ENCODE measurements at places on chromosomes 3 and 15. TPM values are rescaled to one million over a fixed set of nuclear protein-coding genes. Genes with fewer than 3 reads are reported as not detected.

DNA sequence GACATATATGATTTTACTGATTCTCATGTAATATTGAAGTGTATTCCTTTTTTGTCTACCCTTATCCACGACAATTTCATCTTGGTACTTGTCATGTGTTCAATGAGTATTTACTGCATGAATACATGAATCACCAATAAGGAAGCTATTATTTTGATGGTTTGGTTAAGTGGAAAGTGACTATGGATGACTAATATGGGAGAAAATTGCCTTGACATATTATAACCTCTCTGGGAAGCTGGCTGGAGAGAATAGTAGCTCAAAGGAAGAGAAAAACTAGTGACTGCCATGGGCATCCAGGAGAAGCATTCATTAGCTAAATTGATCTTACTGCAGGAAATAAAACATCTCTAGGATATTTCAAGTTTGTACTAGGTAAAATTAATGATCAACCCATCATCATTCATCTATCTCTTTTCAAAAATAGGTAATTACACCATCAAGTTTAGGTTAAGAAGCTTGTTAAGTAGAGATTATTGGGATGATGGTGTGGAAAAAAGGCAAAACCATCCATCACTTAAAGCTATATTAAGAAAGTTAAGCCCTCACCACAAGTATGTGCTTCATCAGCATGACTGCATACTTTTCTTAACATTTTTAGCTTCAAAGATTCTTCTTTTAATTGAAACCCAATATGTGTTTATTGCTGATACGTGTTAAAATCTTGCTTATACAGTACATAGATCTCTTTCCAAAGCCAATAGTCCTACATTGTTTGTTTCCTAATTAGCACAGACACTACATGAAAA is 455.2 kb upstream of the ARPP21 start:
- no peak for DNase-seq

DNA sequence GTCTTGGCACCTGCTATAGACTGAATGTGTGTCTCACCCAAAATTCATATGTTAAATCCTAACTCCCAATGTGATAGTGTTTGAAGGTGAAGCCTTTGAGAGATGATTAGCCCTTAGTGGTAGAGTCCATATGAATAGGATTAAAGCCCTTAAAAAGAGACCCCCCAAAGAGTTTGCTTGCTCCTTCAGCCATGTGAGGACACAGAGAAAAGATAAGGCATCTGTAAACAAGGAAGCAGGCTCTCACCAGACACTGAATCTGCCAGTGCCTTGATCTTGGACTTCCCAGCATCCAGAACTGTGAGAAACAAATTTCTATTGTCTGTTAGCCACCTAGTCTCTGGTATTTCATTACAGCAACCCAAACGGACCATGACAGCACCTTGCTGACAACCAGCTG is 16.6 kb downstream of the KPNA1 start:
- DNase-seq = no peak

GRCh38 chr3:24185738-24186384 is 240.8 kb downstream of the NR1D2 start:
- no peak for DNase-seq

DNA sequence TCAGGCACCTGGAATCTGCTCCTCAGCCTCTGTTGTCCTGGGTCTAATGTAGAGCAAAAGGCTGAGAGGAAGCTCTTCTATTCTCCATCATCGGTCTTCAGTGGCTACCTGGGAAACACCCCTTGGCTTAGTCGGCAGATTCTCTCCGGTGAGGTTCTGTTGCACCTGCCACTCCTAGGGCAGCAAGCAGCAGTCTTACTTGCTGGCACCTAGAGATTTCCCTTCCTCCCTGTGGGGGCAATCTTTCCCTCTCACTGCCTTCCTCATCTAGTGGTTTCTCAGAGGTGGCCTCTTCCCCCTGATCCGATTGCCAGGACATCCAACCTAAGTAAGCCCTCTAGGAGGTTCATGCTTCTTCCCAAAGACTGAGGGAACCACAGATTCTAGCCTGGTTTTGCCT is 60.8 kb downstream of the PLS1 start:
- DNase-seq = no peak

- no peak for DNase-seq
Measured at GRCh38 chr15:31483053-31483985, 156.7 kb downstream of the KLF13 start.

DNA sequence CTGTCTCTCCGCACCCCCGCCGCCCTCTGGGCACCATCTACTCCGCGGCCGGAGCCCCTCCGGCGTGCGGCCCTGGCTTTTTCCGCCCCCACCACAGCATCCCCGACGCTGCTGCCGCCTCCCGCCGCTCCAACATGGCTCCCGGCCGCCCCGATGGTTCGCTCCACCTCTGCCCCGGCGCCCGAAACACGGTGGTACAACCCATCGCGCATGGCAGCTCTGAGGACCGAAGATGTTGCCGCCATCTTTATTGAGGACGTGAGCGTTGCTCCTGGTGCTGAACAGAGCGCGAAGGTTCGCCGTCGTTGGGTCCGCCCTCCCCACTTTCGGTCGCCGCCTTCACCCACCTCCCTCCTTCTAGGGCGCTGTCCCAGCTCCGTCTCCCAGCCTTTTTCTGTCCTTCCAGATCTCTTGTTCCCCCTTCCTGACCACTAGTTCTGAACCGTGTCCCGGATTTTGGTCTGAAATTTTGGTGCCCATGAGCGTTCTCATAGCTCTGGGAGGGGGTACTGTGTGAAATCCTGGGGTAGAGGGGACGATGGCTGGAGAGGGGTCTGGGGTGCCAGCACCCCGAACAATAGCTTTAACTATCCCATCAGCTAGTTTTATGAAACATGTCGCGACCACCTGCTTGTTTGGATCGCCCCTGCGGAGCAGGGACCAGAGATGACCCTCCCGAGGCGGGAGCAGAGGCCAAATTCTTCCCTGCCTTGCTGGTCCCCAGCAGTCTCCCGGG is at the start of gene CELSR3:
Gene CELSR3, minus strand, starts transcription at position 134 of the 736 bp plus-strand sequence. CDS start 252 bp downstream, outside the sequence.
- no peak for DNase-seq

DNA sequence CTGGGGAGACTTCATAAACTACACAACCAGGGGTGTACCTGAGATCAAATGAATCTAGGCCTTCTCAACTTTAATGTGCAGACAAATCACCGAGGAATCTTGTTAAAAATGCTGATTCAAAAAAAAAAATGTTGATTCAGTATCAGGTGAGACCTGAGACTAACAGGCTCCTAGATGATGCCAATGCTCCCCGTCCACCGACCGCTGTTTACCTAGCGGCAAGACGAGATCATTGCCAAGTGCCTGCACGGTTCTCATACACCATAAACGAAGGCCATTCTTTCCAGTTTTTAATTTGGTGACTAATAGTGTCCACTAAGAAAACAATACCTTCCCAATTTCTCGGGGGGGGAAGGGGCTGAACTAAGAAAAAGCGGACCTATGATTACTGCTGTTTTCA is 2.5 kb upstream of the FSIP1 start:
- no peak for DNase-seq

- no peak for DNase-seq
Measured at GRCh38 chr3:178672275-178672674, 136.0 kb downstream of the KCNMB2 start.

DNA sequence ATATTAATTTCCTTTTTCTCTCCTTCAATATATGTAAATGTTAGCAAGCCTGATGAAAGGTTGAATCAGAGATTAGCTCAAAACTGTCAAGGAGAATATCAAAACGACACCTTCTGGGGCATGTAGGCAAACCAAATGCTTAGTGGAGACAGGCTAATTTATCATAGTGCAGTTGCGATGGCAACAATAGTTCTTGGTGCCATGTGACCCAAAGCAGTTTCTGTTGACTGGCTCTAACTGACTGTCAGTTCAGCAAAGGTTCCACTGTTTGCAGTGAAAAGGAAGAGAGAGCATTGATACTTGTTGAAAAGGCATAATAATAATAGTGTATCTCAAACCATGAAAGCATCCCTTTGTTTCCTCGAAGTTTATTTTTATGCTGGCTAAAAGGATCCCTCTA is 513.9 kb downstream of the NLGN1 start:
- no peak for DNase-seq

GRCh38 chr3:63976161-63976871 is 47.0 kb downstream of the PSMD6 start:
- no peak for DNase-seq

- no peak for DNase-seq
Measured at GRCh38 chr3:151604891-151605290, 128.8 kb upstream of the AADACL2 start.

GRCh38 chr15:31847961-31848360 is 182.4 kb upstream of the CHRNA7 start:
- DNase-seq = no peak

- DNase-seq = no peak
Measured at GRCh38 chr15:58145606-58146005, 7.4 kb downstream of the AQP9 start.

- no peak for DNase-seq
Measured at GRCh38 chr3:139312959-139313358, 30.9 kb upstream of the MRPS22 start.

DNA sequence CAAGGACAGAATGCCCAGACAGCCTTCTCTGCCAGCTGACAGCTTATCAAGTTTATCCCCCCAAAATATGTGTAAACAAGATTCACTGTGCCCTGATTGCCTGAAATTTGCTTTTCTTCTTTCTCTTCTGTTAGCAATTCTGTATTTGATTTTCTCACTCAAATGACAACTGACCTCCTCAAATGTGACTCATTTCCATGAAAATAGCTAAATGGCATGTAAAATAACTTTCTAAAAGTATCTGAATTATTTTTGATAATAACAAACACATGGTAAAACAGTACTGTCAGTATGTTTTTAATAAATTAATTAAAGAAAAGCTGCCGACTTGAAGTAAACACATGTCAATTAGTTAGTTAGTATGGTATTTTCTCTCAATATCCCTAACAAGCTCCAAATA is 202.3 kb upstream of the STAC start:
- DNase-seq = no peak

- DNase-seq = peak; percentile 90
Measured at GRCh38 chr15:63501256-63502089, 2.9 kb upstream of the USP3 start.

- DNase-seq = no peak
Measured at GRCh38 chr15:64515196-64515595, 54.8 kb downstream of the ZNF609 start.

- no peak for DNase-seq
Measured at GRCh38 chr3:150365132-150365604, 42.9 kb upstream of the TSC22D2 start.

GRCh38 chr15:71627604-71628003 is 182.8 kb upstream of the NR2E3 start:
- no peak for DNase-seq

GRCh38 chr3:77414881-77415280 is 375.0 kb downstream of the ROBO2 start:
- no peak for DNase-seq

- no peak for DNase-seq
Measured at GRCh38 chr15:99504071-99504822, 61.5 kb upstream of the MEF2A start.

DNA sequence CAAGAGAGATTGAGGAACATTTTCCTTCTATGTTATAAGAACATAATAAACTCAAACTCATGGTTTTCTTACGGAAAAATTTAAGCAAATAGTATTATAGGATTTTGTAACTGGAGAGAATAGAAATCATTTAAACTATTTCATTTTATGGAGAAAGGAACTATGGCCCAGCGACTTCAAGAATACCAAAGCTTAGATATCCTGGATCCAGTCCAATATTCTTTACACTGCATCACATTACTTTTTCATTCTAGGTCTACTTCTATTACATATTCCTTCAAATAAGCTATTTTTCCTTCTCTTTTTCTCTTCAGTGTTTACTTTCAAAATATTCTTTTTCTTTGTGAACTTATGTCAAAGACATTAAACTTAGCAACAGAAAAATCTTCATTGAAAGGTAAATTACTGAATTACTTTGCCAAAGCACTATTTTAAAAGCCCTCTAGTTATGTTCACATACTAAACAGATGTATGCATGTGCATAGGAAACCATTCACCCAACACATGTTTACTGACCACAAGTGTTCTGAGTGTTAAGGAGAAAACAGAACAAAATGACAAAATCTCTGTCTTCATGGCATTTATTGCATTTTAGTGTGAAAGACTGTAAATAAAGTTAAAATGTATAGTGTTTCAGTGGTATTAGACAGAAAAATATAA is 20.4 kb downstream of the KPNA4 start:
- no peak for DNase-seq

- DNase-seq = no peak
Measured at GRCh38 chr15:41161336-41161735, 45.3 kb upstream of the INO80 start.

DNA sequence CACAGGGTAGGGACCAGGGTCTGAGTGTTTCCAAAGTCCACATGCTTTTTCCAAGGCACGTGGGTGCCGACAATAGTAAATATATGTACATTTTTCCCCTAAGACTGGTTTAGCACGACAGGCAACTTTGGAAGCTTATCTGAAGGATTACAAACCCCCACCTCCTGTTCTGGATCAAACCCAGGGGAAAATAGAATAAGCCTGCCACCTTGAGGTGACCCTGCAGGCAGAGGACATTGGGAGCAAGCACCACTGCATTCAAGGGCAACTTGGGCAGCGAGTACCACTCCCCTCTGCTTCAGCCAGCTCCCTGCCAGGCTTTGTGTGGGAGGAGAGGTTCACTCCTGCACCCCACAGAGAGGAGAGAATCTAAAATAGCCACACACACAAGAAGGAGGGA is 44.8 kb downstream of the KBTBD12 start:
- DNase-seq = no peak

DNA sequence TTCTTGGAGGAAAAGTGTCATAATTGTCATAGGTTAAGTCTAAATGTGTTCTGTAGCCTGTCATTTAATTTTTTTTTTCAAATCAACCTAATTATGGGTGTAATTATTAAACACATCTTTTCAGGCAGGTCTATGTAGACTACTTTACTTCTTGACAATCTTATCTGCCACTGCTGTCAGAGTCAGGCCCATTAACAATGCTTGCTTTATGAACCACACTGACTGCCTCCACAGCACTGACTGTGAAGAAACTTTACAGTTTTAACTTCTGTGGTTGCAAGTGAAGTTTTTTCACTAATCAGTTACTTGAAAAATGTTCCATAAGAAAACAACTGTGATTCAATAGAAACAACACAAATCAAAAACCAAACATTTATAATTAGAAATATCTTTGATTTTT is 407.8 kb downstream of the PLCL2 start:
- no peak for DNase-seq

Gene RBPMS2
- 5.2 TPM for total RNA-seq

Gene SAMMSON
- not detected for total RNA-seq

Gene CCDC54
- not detected for total RNA-seq

Gene CPNE4
- total RNA-seq = not detected

Gene LSAMP
- total RNA-seq = 0.22 TPM

Gene CPN2
- total RNA-seq = 307 TPM

Gene TMEM44
- total RNA-seq = 3.6 TPM

Gene PODXL2
- 1.6 TPM for total RNA-seq

Gene IFRD2
- 50.6 TPM for total RNA-seq

Gene NIT2
- 106 TPM for total RNA-seq

Gene CEP19
- 0.37 TPM for total RNA-seq

Gene TF
- total RNA-seq = 2,871 TPM

Gene CELF6
- total RNA-seq = 1.7 TPM

Gene ADAMTS9
- 4.5 TPM for total RNA-seq

Gene MYZAP
- total RNA-seq = 0.59 TPM

Gene SLC22A14
- 0.29 TPM for total RNA-seq

Gene SUCLG2
- total RNA-seq = 157 TPM

Gene ALDH1A2
- total RNA-seq = 11.5 TPM

Gene SEMA3G
- total RNA-seq = 2.8 TPM

Gene AGBL1
- total RNA-seq = not detected

Gene LRRC31
- 2.9 TPM for total RNA-seq

Gene GXYLT2
- 0.15 TPM for total RNA-seq
